Hematopoietic multipotent progenitor cell treated with erythropoietin and hydrocortisone succinate and interleukin-3 and kit ligand, for 17 days (in vitro differentiated cells): ENCODE measurements at places on chromosomes 13 and 19.

GRCh38 chr13:48266150-48266549 is 33.1 kb downstream of the ITM2B start:
- DNase-seq, result no peak

- peak; percentile 13 for DNase-seq
Measured at GRCh38 chr19:14563989-14564651, 7.7 kb downstream of the NDUFB7 start.

- DNase-seq, result no peak
Measured at GRCh38 chr13:70034286-70034685, 73.3 kb upstream of the ATXN8OS start.

DNA sequence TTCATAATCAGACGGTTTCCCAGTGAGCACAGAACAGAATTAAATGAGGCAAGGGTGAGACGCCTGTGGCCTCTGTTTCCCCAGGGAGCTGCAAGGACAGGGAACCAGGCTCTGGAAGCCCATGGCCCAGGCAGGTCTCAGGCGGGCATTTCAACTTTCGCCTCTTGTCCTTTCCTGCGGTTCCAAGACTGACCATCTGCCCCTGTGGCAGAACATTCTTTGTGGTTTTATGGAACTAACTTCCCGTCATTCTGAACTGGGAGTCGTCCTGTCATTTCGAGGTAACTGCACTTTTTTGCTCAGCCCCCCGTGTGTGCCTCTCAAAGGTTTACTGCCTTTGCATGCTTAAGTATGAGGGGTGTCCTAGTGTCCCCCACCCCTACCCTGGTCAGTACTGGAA is 70.9 kb downstream of the KL start:
- no peak for DNase-seq

DNA sequence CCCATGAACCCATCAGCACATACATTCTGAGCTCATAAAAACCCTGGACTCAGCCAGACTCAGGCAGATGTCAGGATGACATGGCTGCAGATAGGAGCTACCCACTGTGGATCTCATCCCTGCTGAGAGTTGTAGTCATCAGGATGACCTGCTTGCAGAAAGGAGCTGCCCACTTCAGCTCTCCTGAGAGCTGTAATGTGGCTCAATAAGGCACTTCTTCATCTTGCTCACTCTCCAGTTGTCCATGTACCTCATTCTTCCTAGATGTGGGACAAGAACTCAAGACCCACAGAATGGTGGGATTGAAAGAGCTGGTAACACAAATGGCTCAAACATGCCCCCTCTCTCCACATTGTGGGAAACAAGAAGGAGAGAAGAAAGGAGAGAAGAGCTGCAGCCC is 58.2 kb downstream of the SLITRK1 start:
- DNase-seq, result no peak

DNA sequence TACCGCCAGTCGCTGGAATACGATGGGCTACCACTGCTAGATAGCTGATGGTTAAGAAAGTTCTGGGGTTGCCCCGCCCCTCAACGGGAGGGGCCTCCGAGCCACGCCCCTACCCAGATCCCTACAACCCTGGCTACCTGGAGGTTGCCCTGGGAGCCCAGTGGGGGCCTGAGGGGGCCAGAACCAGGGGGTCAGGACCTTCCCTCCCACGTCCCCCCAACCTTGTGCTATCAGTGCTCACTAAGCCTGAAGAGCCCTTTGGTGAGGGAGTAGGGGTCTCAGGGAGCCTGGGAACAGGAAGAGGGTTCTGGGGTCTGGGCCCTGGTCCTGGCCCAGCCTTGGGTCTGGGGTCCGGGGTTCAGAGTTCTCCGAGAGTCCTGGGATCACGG is 8.9 kb downstream of the OCEL1 start:
- DNase-seq, result peak; percentile 78

GRCh38 chr13:36493046-36493445 is 60.8 kb downstream of the CCNA1 start:
- no peak for DNase-seq

DNA sequence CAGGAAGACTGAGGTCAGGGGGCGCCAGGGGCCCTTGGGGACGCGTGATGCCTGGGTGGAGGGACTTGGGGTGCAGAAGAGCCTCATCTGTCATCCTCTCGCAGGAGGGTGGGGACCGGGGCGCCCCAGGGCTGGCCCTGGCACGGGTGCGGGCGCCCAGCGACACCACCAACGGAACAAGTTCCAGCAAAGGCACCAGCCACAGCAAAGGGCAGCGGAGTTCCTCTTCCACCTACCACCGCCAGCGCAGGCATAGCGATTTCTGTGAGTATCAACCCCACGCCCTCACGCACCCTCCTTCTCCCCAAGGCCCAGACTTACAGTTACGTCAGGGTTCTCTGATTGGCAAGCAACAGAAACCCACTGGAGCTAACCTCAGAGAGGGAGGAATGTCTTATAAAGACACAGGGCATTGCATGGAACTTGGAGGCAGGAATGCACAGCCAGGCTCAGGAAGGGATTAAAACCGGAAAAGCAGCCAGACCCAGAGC is 29.4 kb downstream of the MARK4 start:
- DNase-seq, result no peak

DNA sequence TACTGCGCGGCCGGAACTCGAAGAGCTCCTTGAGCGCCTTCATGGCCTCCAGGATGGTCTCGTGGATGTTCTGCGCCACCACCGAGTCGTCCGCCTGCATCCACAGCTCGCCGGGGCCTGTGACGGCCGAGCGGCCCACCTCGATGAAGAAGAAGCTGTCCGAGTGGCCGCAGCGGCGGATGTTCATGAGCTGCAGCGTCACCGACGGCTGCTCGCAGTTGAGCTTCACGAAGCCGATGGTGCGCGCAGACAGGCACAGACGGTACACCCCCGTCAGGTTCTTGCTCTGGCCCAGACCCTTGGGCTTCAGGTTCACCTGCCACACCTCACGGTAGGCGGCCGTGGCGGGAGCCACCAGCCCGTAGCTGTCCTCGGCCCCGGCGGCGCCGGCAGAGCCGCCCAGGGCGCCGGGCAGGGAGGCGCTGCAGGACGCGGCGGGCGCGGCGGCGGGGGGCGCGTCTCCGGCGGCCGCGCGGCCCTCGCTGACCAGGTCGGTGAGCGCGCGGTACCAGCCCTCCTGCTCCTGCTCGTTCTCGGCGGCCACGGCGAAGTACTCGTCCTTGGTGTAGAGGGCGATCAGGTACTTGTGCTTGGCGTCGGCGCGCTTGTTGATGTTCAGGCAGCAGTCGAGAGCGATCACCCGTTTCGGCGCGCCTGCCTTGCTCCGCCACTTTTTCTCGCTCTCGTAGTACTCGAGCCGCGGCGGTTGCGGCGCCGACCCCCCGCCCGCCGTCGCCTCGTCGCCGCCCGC is 1.1 kb downstream of the IRS2 start:
- peak; percentile 68 for DNase-seq

- DNase-seq, result no peak
Measured at GRCh38 chr13:108342369-108343289, 73.1 kb downstream of the TNFSF13B start.

DNA sequence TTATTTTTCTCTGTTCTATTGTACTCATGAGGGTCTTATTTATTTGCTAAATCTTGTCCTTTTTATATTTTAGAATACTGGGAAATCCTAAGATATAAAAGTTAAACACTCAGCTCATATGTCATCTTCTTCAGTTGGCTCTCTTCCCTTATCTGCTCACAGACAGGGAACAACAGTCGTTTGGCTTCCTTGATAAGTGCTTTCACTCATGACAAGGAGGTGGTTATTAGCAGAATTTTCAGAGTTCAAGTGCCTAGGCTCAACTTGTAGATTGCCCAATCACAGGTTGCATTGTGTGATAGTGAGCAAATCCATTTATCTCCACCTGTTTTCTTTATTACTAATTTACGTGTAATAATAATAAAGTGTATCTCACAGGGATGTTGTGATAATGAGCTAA is 620.3 kb upstream of the PCDH20 start:
- DNase-seq, result no peak

- DNase-seq, result no peak
Measured at GRCh38 chr19:1466018-1466460, 13.0 kb downstream of the C19orf25 start.

- no peak for DNase-seq
Measured at GRCh38 chr13:30774214-30774730, 38.9 kb downstream of the ALOX5AP start.

- DNase-seq, result peak; percentile 24
Measured at GRCh38 chr13:39684531-39685137, 29.2 kb downstream of the COG6 start.

- DNase-seq, result no peak
Measured at GRCh38 chr13:97261254-97262005, 39.3 kb downstream of the MBNL2 start.
